ENCODE measurements at places on chromosomes 6 and 20.
A peak's percentile ranks its signal among the peaks of the same experiment; 100 is the strongest.

DNA sequence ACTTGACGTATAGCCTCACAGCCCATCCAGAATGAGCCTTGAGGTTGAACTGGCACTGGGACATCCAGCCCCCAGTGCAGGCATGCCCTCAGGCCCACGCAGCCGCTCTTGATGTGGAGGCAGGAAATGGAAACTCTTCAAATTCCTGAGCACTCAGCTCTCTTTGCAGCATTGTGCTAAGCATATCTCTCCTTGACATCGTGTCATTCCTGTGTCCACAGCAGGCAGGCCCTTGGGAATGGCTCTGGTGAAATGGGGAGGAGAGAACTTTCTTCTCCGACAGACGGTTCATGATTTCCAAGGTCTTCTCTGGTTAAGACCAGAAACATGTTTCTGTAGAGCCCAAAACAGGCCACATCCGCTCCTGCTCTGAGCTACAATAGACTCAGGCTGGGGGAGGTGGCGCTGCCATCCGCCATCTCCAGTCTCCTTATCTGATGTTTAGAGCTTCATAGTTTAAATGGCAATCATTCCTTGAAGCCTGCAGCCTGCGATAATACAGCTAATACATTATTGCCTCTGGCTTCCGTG lies 248.8 kb downstream of the CDH4 start:
- DNase-seq: no peak

DNA sequence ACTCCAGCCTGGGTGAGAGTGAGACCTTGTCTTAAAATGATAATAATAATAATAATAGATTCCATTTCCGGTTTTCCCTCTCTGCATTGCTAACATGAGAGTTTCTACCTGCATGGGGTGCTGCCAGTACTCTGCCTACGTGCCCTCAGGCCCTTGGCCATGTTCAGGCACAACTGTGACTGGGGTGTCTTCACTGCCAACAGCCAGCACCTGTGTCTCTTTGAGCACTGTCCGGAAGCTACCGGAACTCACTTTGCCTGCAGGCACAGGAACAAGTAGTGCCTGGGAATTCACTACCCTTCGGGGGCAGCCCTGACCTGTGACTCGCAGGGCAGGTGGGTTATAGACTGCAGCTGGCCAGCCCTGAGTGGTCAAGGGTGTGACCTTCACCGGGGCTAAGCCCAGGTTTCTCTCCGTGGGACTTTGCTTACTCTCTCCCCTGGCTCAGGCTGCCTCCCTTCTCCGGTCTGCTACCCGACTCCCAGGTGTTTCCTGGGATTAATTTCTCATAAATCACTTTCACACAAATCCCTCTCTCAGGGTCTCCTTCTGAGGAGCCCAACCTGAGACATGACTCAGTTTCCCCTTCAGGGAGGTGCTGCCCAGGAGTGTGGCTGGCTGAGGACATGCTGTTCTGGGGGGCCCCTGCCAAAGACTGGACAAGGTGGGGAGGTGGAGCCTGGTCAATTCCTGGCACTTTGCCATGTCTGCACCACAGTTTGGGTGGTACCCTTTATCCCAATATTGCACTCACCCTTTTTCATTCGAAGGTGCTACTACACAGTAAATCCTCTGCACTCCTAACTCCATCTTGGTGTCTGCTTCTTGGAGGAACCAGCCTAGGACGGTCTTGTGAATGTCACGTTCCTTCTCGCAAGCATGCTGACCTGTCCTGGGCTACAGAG lies 79.5 kb upstream of the RALGAPA2 start:
- no peak for DNase-seq

DNA sequence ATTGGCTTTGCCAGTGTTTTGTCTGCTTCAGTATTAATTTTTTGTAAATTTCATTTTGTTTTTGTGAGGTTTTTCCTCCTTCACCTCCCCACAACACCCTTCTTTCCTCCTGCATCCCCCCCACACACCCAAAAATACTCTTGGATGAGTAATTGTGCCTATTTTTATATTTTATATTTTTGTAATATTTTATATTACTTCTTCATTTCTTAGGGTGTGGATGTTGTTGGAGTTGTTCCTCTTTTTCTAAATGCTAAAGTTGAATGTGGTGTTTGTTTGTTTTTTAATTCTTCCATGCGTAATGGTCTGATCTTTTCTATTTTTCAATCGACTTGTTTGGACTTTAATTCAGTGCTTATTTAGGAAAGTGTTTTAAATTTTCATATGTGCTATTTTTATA lies 420.5 kb upstream of the SOX4 start:
- DNase-seq: no peak

DNA sequence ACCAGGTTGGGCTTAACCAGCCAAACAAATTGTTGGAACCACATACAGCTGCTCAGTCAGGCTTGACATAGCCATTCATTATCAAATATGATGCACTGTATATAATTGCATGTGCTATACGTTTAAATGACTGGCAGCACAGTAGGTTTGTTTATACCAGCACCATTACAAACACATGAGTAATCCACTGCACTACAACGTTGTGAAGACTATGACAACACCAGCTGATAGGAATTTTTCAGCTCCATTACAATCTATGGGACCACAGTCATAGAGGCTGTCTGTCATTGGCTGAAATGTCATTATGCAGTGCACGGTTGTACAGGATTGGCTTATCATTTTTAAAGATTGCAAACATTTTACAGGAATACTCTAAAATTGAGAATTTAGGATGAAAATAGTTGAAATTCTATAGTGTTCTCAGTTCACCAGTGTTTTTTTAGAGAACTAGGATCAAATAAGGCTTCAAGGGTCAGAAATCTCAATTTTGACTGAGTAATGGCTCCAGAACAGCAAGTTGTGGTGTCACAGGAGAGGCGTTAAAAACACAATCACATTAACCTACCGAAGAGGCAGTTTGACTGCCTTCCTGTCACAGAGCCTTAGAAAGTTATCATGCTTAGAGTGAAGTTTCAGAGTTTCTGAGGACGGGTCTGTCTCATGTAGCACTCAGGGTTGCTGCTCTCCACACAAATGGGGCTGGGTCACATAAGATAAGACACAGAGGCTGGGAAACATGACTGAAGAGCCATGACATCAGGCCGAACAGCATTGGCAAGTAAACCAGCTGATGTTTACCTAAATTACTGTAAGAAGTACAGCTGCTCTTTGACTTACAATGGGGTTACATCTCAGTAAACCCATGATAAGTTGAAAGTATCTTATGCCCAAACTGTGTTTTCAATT lies 60.7 kb upstream of the SMLR1 start:
- no peak for DNase-seq

DNA sequence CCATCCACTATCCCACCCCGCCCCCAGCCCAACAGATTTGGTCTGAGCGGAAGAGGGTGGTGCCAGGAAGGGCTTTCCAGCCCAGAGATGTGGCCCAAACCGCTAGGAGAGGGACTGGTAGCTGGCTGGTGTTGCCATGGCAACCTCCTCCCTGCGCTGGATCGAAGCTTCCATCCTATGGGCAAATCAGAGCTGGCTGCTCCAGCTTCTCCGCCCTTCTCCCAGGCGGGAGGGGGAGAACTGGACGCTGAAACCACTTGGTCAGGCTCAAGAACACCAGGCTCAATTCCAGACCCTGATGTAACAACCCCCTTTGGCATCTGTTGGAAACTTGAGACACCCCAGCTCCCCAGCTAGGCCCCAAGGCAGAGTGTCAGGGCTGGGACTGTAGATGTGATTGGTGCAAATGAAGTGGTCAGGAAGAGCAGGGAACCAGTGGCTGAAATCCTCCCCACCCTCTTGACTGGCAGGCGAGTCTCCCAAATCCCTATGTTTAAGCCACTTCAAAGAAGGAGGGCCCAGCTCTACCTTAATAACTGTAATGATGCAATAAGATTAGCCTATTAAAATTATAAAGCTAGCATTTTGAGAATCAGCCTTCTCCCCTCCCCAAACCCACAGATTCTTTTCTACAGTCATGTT lies 4.2 kb downstream of the RIMS4 start:
- DNase-seq: peak; percentile 87

DNA sequence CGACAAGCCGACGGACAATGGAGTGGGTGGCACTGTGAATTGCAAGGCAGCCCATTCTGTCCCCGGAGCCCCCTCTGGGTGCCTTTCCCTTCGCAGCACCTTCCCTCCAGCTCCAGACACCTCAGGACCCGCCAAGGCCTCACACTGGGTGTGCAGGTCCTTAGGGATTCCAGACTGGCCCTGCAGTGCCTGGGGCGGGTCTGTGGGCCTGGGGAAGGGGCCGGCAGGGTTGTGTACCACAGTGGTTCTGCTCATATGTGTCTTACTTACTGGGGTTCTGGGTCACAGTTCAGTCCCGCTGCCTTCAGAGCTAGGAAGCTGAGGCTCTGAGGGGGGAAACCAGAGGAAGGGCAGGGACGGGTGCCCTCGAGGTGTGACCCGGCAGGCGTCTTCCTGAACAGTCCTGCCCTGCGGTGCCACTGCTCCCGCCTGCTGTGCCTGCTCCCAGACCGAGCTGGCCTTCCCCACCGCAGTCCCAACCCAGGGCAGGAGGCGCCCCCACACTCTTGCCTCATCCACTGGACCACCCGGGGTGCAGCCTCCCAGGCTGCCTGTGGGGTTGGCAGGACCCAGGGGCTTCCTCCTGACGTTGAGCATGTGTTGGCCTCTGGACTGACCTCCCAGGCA lies 16.3 kb upstream of the SLCO4A1 start:
- DNase-seq: no peak

DNA sequence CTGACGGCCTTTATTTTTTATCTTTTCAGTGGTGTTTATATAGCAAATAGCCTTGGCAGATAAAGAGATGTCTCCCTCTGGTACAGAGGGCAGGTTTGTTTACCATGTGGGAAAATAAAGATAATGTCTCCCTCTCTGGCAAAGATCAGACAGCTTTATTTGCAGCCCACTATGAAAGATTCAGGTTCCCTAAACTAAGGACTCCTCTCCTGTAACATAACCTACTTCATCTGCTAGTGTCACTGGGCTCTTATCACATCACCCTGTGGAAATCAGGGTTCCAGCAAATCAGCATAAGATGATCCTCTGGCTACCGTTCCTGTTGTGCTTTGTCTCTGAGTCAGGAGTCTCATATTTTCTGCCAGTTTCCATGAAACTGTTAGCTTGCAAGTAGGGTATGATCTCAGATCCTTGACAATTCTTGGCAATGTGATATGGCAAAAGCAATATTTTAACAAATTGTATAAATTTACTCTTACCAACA lies 3.1 kb downstream of the FBXL4 start:
- DNase-seq: no peak

DNA sequence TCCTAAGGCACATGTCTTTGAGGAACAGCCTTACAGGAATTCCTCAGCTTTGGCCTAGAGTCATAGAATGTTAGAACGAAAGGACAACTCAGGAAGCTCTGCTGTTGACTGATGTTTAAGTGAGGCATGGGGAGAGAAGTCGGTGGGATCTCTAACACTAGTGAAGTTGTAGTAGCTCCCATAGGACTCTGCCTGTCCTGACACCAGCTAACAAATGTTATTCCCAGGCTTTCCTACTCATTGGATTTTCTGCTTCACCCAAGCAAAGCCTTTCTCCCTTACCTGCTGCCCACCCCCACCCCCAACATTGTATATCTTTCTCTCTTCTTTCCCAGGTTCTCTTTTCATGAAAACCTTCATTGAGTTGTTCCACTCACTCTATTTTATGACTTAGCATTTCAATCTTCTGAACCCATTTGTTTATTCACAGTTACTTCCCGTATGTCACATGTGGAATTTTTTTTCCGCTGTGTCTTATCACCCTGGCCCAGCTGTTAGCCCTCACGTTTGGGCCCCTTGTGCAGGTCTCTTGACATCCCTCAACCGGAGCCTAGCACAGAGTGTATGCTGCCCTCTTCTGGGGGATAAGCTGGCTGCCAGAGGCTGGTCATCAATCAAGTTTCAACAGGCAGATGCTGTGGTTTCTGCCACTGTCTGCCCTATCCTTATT lies 39.2 kb upstream of the RNF8 start:
- DNase-seq: no peak

DNA sequence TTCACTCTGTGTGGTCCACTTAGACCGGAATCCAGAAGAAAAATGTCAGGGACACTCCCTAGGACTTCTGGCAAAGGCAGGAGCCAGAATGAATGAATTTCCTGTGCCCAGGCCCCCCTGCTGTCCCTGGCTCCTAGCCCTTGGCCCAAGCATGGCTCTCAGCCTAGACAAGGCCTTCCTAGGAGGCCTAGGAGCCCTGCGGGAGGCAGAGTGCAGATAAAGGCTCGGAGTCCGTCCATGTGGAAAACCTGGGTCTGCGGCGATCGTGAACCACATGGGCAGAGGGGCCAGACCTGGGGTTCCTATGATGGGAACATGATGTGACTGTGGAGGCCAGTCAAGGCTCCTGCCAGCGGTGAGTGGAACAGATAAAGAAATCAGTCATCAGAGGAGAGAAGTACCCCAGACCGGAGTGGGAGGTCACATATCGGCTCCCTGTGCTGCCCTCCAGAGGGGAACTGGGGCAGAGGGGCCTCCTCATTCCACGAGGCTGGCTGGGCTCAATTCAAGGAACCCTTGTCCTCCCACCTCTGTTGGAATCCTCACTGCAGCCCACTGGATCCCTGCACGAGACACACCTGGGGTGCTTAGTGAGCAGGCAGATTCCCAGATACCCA lies 5.9 kb upstream of the VSTM2L start:
- DNase-seq: peak; percentile 72

Data from ecto neural progenitor cell (in vitro differentiated cells).